ENCODE measurements at places on chromosomes 5 and 9.
A peak's percentile ranks its signal among the peaks of the same experiment; 100 is the strongest.

GRCh38 chr9:135249711-135250110 is 162.2 kb downstream of the OLFM1 start:
- no peak for DNase-seq

DNA sequence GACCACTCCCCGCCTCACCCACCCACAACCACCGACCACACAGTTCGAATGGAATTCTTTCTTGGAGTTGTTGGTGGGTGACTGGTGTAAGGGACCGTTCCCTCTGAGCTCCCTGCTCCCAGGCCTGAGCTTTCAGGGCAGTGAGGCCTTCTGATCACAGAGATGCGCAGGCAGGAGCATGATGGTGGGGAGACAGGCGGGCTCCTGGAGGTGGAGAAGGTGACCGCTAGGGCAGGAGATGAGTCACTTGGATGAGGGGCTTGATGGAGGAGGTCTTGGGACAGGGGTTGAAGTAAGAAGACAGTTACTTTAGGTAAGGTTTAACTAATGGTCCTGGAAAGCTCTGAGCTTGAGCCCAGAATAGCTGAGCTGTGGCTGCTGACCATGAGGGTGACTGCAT is 88.5 kb downstream of the HSPA4 start:
- peak; percentile 35 for DNase-seq

DNA sequence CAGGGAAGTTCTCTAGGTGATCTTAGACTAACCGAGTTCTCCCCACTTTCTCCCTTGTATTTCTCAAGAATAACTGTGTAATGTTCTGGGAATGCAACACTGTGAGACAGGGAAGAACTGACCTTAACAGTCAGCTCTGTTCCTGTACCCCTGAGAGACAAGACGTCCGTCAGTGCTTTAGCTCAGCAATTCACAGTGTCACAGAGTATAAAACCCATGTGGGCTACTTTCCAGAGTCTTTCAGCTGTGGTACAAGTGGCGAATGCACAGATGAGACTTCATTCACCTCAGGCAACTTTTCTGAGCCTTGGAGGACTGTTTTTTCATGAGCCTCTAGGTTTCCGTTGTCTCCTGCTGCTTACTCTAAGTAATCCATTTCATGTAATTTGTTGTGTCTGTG is 458.8 kb downstream of the SPATA31D1 start:
- no peak for DNase-seq

GRCh38 chr5:114418176-114419066 is 56.6 kb downstream of the KCNN2 start:
- no peak for DNase-seq

DNA sequence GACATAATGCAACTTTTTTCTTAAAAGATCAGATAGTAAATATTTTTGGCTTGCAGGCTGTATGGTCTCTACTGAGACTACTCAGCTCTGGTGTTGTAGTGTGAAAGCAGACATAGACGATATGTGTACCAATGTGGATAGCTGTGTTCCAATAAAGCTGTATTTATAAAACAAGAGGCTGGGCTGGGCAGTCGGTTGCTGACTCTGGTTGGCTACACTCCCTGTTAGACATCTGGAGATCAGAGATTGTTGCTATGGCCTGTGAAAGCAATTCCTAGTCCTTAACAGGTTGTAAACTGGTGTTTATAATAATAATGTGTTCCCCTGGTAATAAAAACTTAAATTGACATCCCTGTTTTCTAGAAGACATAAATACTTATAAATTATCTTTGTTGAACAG is 24.4 kb upstream of the SCAMP1 start:
- DNase-seq: no peak

DNA sequence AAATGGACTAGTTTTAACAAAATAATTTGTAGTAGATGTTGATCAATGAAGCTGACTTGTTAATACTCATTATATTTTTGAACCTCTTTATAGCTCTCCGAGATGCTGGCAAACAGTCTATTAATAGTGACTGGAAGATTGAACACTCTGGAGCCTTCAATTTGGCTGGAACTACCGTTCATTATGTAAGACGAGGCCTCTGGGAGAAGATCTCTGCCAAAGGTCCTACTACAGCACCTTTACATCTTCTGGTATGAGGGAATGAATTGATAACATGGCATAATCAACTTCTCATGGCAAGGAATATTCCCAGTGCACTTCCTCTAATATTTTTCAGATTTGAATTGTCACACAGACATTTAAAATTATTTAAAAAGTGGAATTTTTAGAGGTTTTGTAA is 68.2 kb upstream of the MINAR2 start:
- DNase-seq: no peak

GRCh38 chr5:122030251-122030650 is 47.8 kb downstream of the LOX start:
- no peak for DNase-seq

DNA sequence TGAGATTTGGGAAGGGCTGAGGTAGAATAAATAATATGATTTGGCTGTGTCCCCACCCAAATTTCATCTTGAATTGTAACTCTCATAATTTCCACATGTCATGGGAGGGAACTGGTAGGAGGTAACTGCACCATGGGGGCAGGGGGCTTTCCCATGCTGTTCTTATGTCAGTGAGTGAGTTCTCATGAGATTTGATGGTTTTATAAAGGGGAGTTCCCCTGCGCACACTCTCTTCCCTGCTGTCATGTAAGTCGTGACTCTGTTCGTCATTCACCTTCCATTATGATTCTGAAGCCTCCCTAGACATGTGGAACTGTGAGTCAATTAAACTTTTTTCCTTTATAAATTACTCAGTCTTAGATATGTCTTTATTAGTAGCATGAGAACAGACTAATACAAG is 115.5 kb upstream of the STARD4 start:
- DNase-seq: no peak

DNA sequence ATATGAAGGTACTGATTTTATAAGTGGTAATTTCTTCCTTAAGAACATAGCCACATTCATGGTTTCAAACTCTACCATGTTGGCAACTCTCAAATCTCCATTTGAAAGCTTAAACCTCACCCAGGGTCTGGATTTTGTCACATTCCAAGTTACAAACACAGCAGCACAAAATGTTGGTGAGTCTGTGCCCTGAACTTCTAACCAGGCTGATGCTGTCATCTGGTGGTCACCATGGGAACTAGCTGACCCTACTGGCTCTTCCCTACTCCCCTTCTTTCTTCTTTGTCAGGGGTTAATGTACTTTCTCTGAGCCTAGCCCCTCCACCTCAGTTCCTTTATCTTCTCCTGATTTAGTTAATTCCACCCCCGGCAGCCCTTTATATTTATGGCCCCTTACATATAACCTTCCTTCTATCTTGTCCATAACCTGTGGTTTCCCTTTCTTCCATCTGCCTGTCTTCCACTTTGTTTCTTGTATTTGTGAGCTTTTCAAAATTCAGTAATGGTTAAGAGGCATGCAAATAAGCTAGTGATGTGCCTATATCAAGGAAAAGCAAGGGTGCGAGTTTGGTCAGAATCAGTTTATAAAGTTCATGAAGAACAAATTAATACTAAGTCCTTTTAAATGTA is 35.9 kb downstream of the TGFBR1 start:
- DNase-seq: no peak

- no peak for DNase-seq
These were observed 158.9 kb upstream of the VCAN start for GRCh38 chr5:83312663-83313062.

- DNase-seq: no peak
These were observed 1.5 kb upstream of the MARCHF3 start for GRCh38 chr5:127031863-127032232.

- DNase-seq: no peak
These were observed 160.8 kb upstream of the IER5L start for GRCh38 chr9:129338724-129339430.

DNA sequence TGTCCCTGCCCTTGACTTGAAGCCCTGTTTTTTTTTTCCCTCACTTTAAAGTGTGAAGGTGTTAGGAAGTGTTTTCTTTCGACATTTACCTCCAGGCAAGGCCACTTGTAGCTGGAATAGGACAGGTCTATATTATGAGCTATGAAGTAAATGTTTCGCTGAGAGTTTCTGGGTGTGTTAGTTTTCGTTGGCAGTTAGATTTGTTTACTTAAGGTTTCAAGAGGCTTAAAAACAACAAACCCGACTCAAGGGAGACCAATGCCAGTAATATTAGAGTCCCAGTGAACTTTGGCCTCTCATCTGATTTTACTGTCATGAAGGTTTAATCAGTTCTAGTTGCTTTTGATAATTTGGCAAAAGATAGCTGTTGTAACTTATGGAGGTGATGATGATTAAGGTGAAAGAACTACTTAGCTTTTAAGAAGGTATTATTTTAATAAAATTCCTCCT is 25.2 kb downstream of the OCLN start:
- no peak for DNase-seq

- DNase-seq: no peak
These were observed 43.1 kb downstream of the ELL2 start for GRCh38 chr5:95918421-95919006.

- no peak for DNase-seq
These were observed 33.5 kb downstream of the INSYN2B start for GRCh38 chr5:169946743-169947295.

GRCh38 chr9:15873573-15874177 is 320.8 kb downstream of the CCDC171 start:
- no peak for DNase-seq

GRCh38 chr5:94632024-94632423 is 13.6 kb downstream of the SLF1 start:
- DNase-seq: no peak

- no peak for DNase-seq
These were observed 14.9 kb downstream of the PFDN1 start for GRCh38 chr5:140287801-140288521.

DNA sequence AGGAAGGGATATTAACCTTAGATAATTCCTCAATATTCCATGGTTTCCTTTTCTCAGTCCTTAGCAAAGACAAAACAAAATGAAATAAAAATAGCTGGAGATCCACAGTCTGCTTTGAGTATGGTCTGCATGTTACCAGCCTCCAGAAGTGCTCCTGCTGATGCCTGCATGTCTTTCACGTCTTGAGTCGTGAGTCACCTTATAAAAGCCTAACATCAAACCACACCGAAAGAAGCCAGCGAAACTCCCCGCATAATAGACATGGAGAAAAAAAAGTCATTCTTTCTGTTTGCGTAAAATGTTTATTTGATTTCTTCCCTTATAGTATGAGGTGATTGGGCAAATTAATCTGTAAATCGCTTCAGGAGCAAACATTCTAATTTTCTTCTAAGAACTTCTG is 380.5 kb downstream of the SLCO4C1 start:
- DNase-seq: no peak

DNA sequence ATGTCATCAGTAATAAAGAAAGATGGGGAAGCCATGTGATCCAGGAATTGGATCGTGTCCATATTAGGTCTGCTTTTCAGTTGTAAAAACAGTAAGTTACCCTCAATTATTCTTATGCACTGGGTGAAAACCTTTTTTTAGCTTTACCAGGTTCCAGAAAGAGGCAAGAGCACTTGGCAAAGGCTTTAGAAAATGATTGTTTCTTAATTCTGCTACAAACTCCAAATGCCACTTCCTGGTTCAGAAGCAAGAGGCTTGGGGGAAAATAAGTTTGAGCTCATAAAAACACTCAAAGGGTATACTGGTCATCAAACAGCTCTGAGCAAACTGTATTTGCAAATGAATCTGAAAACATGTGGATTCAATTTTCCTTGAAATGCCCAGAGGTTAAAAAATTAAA is 615.6 kb downstream of the EBF1 start:
- no peak for DNase-seq

GRCh38 chr5:37886242-37886905 is 46.5 kb upstream of the GDNF start:
- no peak for DNase-seq

DNA sequence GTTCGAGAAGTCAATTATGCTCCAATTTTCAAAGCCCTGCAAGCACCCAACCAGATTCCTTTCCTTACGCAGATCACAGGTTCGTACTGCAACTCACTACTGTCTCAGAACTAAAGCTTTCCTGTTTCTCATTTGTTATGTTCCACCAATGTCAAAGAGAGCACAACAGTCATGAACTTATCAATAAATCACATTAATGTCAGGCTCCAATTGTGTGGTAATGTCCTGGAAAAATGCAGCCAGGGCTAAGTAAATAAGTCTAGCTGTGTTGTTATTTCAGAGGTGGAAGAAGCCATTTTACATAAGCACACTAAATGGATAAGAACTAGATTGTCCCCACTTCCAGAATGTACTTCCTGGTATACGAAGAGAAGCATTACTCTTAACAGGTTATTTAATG is 488.6 kb upstream of the PTGER4 start:
- DNase-seq: no peak

DNA sequence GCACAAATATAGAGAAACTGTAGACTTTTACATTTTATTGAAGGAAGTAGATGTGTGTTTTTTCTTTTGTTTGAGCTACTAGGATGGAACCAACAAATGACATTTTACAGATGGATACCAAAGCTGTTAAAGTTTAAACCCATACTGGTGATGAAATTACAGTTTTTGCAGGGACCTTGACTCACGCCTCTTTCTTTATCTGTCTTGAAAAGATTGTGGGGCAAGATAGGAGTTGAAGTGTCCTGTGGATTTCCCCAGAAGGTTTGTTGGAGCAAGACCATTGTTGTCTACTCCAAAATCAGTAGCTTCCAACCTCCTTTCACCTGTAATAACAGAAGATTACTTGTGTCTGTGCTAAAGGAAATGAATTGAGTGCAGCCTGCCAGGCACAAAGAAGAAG is 4.1 kb upstream of the C5orf63 start:
- no peak for DNase-seq

DNA sequence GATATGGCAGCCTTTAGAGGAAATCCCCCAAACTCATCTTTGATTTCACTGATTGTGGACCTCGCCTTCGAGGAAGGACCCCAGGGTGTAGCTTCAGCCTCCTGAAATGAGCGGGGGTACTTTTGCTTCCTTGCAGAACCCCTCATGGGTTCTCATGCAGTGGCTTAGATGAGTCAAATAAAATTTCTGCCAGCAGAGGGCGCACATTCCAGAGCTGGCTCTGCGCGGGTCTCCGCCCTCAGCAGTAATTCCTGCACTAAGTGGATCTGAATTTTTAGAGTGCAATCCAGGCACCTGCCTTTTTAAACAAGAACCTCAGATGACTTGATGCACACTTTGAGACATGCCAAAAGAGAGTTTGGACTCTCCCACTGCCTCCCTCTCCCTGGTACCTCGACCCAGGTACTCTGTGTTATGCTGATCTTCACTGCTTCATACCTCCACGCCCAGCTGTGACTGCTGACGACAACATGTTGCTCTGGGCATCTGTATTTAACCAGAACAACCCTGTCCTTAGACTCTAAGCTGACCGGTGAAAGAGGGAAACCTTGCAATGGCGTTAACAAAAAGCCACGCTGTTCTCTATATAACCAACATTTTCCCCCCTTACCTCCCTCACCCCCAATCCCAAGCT is 7.3 kb downstream of the EGFLAM start:
- DNase-seq: peak; percentile 73

GRCh38 chr5:160463740-160464465 is 42.2 kb downstream of the PTTG1 start:
- DNase-seq: peak; percentile 64

DNA sequence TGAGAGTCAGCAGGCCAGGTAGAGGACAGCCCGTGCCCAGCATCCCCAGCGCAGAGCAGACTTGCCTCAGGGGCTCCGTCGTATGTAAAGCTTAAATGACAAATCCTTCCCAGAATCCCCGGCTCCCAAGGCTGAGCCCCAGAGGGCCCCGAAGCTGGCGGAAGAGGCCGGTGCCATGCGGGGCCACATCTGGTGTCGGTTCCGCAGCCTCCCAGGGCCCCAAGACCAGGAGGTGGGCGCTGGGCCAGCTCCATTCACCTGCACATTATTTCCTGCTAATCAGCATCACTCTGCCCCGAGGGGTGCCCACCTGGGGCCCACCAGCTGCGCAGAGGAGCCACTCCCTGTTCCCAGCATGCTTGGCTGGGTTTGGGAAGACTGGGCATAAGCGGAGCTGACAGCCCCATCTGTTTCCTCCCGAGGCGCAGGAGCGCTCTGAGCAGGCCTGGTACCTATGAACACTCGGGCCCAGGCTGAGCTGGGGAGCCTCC is 124.0 kb upstream of the PPP1R26 start:
- no peak for DNase-seq
